ENCODE measurements at places on chromosomes 4 and X.

DNA sequence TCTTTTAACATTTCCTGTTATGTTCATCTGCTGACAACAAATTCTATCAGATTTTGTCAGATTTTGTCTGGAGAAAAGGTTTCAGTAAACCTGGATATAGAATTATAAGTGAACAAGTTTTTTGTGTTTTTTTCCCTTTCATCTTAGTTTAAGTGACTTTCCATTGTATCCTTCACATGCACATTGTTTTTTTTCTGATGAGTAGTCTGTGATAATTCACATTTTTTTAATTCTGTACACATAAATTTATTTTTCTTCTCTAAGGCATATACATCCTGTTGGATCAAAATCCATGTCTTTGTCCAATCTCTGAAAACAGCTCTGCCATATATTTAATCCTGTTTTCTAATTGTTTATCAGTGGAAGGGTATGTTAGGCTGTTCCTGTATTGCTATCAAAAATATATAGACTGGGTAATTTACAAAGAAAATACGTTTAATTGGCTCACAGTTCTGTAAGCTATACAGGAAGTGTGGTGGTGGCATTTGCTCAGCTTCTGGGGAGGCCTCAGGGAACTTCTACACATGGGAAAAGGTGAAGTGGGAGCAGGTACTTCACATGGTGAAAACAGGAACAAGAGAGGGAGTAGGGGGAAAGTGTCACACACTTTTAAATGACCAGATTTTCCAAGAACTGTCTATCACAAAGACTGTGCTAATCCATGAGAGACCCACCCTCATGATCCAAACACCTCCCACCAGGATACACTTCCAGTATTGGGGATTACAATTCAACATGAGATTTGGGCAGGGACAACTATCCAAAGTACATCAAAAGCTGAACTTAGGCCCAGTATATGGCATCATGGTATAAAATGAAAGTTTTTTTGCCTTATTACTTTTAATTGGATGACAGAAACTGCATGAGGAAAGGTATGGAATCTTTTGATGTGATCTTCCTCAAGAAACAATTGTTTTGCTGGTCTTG is 45.6 kb upstream of the GRID2 start:
- no peak for DNase-seq

DNA sequence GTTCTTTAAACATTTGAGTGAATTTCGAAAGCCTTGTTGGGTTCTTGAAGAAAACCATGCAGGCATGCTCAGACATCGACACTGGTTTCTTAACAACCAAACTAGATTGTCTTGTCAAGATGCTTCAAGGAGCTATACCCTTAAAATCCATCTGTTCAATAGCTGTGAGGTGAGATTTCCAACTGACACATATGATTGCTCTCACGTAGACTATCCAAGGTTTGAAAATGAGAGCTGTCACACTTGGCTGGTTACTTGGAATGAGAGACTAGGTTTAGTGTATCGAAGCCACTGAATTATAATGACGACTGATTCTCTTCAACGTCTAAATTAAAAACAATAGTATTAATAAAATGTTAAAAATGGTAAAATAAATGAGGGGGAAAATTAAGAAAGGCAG is 2725.5 kb downstream of the ARAP2 start:
- no peak for DNase-seq

DNA sequence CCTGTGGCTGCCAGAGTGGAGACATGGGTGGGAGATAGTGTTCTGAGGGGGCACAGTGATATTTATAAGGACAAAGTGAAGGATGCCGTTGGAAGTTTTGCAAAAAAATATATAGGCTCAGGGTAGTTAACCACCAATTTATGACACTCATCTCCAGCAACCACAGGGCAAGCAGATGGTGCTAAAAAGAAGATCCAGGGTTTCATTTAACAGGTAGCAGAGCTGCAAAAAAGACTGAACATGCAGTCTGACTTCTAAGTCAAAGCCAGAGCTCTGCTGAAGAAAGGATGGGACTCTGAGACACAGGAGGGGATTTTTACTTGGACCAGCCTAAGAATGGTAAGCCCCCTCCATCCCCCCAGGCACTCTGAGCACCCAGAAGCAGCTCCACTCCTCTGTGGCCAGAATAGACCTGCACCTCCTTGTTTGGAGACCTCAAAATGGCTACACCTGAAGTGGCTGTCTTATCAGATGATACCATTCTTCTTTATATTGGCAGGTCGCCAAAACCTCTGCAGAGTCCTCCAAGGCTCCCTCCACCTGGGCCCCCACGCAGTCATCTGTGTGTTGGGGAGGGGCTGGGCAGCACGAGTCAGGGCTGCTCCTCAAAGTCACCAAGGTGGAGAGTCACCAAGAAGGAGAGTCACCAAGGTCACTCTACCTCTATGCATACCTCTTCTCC is 161.4 kb upstream of the FAM9B start:
- no peak for DNase-seq

DNA sequence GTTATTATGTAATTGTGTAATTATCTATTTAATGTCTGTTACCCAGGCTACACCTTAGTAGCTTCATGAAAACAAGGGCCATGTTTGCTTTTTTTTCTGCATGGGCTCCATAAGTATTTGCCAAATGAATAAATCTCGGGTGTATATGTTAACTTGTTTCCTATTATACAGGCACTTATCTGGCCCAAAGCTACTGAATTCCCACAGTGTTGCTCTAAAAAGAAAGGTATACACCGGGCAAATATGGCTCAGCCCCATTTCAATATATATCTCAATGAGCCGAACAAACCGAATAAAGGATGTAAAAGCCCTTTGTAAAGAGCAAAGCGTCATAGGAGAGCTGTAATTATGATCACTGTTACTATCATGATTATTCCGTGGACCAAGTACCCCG is 767 bp downstream of the PAQR3 start:
- no peak for DNase-seq

DNA sequence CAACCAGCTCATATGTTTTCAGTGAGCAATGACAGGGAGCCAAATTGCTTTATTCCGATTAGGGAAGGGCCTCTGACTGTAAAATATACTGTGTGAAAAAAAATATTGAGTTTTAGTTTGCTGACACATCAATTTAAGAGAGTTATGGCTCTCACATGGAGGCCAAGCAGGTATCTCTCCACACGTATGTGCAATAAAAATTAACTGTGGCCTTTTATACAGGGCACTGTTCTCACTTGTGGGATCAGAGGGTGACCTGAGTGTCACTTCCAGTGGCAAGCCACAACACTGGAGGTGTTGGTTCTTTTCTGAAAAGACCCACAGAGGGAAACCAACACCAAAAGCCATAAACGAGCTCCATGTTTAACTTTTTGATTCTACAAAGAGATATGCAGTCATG is 462.8 kb downstream of the MID1IP1 start:
- no peak for DNase-seq

- DNase-seq, result no peak
Observed at GRCh38 chr4:85573270-85573669, 98.3 kb downstream of the ARHGAP24 start.

DNA sequence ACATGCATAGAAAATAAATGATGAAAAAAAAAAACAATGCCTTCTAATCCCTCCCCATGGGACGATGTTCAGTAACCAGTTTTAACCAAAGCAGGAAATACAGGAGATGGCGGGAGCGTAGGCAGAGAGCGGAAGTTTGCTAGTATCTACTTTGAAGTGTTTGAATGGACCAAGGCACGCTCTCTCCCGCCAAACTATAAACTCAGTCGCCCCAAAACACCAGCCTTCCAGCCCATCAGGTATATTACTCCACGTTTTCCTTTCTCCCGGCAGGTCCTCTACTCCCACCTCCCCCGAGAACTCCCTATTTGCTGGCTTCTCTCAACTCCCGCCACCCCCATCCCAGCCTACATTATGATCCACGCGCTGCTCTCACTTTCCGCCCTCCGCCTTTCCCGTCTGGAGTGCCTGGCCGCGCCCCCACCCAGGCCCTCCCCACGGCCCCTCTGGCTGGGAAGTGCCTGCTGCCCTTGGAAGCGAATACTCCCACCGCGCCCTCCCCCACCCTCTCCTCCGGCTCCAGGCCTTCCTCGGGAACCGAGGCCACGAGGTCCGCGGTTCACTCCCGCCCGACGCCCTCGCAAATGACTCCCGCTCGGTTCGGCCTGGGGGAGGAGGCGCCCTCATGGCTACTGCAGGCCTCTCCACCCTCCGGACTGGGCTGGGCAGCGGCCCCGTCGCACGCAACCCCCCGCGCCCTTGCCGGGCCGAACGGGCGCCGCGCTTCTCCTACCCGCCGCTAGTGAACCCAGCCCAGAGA is 723 bp downstream of the DHX15 start:
- DNase-seq, result peak; percentile 69

GRCh38 chrX:136202889-136203288 is 48.3 kb downstream of the MAP7D3 start:
- DNase-seq, result no peak

- DNase-seq, result no peak
Observed at GRCh38 chr4:152591396-152591795, 55.5 kb upstream of the FBXW7 start.

DNA sequence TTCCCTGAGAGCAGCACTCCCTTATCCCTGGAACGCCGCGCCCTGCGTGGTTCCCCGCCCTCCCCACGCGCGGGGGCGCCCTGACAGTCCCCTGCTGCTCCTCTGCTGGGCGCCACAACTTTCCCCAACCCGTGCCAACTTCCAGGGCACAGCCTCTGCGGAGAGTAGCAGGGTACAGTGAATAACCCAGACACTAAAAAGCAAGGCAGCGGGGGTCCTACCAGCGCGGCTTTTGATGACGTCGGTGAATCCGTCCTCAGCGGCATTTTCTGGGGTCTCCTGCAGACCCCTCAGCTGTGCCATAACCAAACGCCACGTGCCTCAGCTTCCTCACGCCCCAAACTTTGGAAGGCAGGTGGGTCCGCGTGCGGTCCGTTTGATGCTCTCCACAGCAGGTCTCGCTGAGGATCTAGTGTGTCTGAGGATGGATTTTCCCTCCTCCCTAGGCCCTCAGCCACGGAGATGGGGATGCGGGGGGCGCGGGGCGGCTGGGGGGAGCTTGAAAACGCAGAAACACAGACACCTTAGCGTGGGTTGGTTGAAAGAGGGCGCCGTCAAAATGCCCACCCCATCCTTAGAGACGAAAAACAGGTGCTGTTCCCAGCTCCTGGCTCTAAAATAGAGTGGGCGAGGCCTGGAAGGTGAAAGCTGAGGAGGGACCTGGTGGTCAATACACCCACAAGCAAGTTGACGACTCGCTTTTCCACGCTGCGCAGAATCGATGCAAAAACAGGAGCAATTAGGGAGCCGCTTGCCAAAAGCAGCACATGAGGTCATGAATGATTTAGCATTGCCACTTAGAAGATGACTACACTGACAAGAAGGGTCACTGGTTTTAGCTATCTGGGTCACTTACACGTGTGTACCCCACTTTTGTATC is 405.6 kb downstream of the FAM47A start:
- DNase-seq, result no peak

- DNase-seq, result no peak
Observed at GRCh38 chrX:40094041-40094899, 3.5 kb downstream of the BCOR start.

DNA sequence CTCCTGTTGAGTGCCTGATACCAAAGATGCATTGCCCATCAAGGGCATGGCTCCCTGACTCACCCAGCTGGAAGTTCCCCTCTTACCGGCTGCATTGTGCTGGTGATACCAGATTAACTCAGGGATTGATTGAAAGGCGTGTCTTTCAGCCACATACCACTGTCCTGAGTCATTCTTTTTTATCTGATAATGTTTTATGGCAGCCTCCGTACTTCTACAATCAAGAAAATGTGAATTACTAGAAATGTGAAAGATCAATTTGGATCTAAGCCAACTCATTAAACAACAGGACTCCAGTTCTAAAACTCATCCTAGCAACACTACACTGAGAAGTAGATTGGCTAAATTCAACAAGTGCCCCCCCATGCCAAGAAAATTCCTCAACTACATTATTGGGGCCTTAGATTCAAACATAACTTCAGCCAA is 40.0 kb downstream of the TXK start:
- no peak for DNase-seq
